Activated CD4-positive, alpha-beta T cell treated with anti-CD3 and anti-CD28 coated beads, Interleukin-2, amount 50 U/mL, for 48 hours (primary cell): ENCODE measurements at places on chromosomes 7 and 10.

DNA sequence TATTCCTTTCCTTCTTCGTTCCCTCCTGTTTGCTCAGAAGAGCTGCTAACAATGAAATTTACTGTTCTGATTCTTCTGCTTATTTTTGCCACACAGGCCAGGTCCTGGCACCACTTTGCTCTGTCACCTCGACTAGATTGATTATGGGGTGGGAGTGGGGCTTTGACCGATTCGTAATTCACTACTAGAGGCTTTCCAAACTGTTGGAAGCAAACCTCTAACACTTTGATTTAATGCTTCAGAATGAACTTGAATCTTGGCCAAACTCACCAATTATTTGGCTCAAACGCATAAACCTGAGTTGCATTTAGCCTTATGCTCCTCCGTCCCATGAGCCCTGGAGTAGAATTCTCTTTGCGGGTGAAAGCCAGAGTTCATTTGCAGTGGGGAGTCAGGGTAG, 476.2 kb upstream of the FZD8 start:
- DNase-seq: no peak

DNA sequence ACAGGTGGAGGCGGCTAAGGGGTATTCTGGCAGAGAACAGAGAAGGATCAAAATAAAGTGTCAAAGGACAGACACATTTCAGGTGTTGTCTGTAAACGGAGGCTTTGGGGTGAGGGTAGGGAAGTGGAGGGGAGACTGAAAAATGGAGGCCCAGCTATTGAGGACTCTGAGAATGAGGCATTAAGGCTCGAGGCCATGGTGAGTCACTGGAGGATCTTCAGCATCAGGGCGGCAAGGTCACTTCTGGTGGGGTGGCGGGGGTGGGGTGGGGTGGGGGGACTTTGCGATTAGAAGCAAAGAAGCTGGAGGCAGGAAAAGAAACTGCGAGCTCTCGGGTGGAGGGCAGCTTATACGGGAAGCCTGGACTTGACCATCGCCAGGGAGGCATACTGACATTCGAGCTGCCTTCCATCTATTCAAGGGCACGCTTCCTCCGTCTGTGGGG, 58.4 kb upstream of the PCGF5 start:
- DNase-seq: peak; percentile 31

DNA sequence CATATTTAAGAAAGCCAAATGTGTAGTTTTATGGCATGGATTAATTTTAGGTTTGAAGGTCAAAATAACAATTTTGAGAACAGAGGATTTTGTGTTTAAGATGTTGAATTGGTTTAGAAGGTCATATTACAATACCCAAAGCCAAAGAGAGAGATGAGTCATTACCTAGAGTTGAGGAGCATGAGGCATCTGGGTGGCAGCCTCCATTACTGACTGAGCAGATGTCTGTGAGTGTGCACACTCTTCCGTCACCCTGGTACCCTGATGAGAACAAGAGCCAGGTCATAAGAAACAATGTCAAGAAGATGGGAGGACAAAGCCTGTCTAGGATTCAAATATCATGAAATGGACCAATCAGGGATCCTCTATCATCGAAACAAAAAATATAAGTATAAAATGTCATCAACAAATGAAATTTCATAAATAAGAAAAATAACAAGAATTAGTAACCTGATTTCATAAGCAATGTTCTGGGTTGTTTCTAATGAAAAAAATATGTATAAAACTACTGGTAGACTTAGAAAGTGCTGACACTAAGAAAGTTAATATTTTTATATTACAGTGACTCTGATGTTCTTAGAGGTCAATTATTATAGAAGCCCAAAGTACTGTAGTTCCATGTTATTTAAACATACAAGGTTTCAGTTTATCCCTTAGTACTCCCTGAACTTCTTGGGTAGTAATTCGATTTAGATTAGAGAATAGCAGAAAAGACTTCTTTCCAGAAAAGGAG, 20.0 kb downstream of the CUBN start:
- no peak for DNase-seq

GRCh38 chr7:83359108-83359507, 196.4 kb upstream of the PCLO start:
- DNase-seq: no peak

DNA sequence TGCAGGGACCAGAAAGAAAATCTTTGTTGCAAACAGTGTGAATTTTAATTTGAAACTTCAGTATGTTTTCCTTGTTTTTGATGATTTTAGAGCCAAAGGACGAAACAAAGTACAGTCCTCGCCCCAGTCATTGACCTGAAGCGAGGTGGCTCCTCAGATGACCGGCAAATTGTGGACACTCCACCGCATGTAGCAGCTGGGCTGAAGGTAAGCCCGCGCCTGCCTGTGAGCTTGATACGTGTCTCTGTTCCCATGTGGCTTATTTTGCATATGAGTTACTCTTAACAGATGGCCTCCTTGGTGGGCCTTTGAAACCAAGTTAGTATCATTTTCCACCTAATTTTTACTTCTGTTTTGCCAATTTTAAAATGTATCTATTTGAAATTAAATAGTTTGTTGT, 12.3 kb downstream of the RBM17 start:
- DNase-seq: no peak

GRCh38 chr10:4501306-4501705, 324.7 kb upstream of the AKR1E2 start:
- DNase-seq: no peak

DNA sequence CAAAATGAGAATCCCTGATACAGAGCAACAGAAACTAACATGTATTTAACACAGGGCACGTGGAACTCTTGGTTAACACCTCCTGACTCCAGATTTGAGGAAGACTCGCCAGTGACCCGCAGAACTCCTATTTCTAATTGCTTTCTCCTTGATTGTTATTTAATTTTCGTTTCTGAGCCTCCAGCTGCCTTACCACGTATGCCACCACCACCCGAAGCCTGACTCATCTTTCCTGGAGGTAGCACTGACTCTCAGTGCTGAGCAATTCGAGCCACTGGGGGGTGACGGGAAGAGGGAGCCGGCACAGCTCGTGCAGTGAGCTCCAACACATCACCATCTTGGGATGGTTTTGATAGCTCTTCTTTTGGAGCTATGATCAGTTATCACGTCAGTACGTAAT, 273.9 kb upstream of the MGMT start:
- DNase-seq: no peak

- DNase-seq: no peak
Observed at GRCh38 chr10:129098517-129098916, 368.5 kb upstream of the MGMT start.

DNA sequence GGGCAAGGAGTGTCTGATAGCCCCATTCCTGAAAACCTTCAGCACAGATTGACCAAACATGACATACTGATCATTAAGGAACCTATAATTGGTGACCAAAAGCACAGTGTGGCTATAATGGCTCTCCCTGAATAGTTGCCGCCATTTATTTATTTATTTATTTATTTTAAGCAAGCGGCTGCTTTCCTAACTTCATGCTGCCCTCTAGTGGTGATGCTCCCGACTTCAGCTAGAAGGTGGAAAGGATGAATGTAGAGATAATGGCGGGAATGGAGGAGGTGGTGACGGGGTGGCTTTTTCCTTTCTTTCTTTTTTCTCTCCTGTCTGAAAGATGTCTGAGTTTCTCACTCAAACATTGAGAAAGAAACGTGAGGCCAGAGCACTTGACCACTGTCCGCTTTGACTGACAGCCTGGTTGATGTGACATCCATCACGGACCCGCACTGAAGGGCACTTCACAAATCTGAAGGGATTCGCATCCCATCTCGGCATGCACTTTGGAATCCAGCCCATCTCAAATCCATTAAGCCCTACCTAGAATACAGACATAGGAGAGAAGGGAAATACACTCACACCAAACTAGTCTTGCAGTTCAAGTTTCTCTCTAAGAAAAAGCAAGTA, 1090.1 kb downstream of the KCNMA1 start:
- peak; percentile 67 for DNase-seq

DNA sequence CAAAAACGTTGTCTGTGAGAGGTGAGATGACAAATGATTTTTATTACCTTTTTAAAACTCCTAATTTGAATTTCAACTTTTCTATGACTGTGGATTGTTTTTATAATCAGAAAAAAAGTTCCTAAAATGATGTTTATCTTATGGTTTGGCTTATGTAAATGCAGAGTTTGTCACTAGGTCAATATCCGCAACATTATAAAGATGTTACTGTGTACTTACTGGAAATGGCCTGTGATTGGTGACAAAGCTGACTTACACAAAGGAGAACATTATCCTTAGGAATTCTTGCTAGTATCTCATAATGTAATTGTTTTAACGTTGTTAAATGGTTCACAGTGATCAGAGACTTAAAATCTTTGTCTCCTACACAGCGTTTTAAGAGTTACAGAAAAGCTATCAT, 79.0 kb downstream of the SDK1 start:
- DNase-seq: no peak

DNA sequence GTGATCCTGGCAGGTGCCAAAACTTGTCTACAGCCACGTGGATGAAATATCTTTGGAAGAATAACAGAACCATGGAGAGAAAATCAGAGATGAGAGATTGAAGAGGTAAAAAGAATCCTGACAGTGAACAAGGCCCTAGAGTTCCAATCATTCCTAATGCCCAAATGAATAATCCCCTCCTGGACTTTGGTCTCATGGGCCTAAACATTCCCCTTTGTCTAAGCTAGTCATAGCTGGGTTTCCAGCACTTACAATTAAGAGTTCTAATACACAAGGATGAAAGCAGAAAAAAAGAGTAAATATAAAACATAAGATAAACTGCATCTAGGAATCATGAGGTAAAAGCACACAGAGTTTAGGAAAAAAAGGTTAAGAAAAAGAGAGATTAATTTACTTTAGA, 40.2 kb downstream of the ARHGAP12 start:
- DNase-seq: no peak

GRCh38 chr7:37100735-37101331, 347.8 kb downstream of the ELMO1 start:
- no peak for DNase-seq

DNA sequence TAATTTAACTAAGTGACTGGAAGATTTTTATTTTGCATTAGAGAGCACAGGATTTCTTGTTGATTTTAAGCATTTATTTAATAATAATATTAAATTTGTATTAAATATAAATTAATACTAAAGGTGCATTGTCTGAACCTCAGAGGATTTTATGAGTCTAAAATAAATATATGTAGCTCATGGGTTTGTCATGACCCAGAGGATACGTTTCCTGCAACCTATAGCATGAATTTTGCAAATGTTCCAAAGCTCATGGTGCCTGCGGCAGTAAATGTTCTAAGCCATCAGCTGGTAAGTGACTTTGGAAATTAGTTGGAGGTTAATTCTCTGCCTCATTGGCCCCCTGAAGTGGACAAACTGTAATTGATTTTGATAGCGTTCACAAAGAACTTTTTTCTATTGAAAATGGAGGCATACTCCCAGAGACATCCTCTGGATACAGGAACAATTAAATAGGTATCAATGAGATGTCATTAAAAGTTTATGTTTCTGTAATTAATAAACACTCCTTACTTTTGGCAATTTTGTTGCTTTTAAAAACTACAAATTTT, 397.4 kb downstream of the ANKRD7 start:
- no peak for DNase-seq
